ENCODE measurements at places on chromosomes 2 and 18.

- DNase-seq, result peak; percentile 11
These were observed 18.8 kb upstream of the FN1 start for GRCh38 chr2:215454519-215455246.

- DNase-seq, result no peak
These were observed 26.6 kb downstream of the HK2 start for GRCh38 chr2:74860521-74860920.

DNA sequence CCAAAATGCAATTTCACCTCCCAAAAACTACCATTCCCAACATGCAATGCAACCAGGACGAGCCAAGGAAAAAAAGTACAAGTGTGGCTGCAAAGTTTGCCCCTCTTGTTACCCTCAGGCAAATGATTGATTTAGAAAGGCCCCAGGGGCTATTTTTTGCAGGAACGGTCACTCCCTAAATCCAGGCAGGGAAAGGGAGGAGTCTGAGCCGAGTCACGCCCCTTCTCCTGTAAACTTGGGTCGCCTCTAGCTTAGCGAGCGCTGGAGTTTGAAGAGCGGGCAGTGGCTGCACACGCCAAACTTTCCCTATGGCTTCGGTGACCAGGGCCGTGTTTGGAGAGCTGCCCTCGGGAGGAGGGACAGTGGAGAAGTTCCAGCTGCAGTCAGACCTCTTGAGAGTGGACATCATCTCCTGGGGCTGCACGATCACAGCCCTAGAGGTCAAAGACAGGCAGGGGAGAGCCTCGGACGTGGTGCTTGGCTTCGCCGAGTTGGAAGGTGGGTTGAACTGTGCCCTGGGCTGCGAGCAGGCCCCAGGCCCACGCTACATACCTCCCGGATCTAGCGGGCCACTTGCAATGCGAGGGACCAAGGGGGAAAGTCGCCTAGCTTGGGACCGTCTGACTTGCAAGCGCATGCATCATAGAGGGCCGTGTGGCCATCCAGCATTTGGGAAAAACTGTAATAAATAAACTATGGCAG lies at the start of gene GALM:
TSS of gene GALM (plus strand) at position 261 of the 702 bp plus-strand sequence. CDS start at position 309, 48 bp downstream.
- peak; percentile 77 for DNase-seq

- no peak for DNase-seq
These were observed 192.2 kb upstream of the HS6ST1 start for GRCh38 chr2:128510701-128511397.

DNA sequence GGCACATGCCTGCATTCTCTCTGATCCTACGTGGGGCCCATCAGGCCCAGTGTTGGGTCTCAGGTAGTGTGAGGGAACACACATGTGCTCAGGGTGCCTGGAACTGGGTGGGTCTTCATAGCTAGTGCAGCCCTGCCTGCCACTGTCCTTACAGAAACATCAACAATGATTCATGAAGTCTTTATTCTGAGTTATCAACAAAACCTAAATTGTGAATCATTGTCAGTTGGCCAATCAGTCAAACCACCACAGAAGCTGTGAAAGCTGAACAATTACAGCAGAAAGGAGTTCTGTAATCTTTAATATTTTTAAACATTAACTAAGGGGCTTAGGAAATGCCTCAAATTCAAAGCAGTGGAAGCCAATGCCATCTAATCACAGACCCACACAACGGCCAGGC lies 82.8 kb upstream of the ZNF521 start:
- no peak for DNase-seq

DNA sequence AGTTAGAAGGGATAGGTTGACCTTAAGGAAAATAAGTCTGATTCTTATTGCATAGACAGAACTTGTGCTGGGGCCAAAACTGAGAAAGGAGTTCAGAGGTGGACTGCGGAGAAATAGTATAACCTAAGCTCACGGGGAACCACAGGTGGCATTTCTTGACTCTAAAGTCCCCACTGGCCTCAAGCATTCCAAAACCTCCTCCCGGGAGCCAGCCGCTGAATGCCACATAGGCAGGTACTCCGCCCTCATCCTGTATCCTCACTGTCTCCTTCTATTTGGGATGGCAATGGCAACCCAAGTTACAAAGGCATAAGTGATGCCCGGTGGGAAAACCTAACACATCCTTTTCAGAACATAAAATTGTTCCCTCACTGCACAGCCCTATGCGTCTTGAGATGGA lies 173.0 kb downstream of the SP3 start:
- DNase-seq, result no peak

DNA sequence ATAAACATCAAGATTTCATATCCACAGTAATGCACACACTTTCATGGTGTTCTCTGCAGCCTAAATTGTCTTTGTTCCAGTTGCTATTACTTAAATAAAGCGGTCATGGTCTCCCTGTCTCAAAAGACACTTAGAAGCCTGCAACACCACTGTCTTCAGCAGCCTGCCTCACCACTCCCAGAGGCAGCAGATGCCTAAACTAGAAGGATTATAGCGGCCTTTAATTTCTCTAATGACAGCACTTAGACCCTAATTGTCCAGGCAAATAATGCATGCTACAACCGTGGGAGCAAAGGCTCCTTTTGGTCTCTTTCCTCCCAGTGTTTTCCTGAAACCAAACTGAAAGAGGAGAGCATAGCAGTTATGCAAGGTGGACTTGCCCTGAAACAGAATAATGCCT lies 248.8 kb upstream of the SLC39A10 start:
- no peak for DNase-seq

DNA sequence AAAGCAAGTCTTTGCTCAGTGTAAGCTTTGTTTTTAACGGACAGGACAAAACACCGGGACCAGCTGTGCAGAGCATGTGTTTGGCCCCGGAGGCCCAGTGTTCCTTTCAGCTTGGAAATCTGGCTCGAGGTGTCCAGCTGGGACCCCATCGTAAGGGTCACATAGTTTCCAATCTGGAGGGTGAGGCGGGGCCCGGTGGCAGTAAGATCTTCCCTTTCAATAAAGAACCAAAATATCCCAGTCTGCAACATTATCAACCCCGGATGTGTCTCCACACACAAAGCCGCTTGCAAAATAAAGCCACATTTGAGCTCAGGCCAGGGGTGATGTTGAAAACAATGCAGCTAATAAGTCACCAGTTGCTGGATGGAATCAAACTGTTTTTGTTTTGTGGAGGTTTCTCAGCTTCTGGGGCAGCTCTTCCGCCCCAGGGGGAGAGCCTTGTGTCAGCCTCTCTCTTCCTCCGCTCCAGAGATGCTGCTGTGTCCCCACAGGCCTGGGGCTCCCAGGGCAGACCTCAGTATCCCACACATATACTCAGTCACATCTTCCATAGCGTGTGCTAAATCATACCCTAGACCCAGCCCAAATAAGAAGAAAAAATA lies 138.6 kb upstream of the GLI2 start:
- DNase-seq, result peak; percentile 54

- DNase-seq, result no peak
These were observed 650.8 kb upstream of the FANCL start for GRCh38 chr2:58891828-58892377.

- no peak for DNase-seq
These were observed 89.7 kb upstream of the TTC39C start for GRCh38 chr18:23924813-23925212.

DNA sequence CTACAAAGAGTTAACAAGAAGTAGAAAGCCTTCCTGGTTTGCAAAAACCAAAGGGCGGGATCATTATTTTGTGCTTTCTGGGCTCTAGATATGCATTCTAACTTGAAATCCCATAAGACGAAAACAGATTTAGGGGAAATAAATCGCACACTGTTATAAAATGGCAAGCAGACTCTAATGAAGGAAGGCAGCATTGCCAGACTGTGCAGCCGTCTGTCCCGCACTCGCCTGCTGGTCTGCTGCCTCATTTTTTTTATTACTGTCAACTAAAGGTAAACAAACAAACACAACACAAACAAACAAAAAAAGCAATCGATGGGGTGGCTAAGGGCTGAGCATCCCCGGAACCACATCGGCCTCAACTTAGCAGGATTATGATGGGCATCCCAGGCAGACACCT lies 24.4 kb downstream of the ZNF521 start:
- no peak for DNase-seq

- no peak for DNase-seq
These were observed 175.1 kb downstream of the ANKRD30B start for GRCh38 chr18:14922965-14923565.

Measured in putamen (tissue), 1 donor.